ENCODE measurements at places on chromosomes 5 and 9.

GRCh38 chr5:58455480-58455879, 4.4 kb downstream of the PLK2 start:
- H3K4me1 ChIP-seq, result peaks cover 7% of the 10 kb centered on the region
- no peak overlapping the region for H3K4me3 ChIP-seq
- H3K27ac ChIP-seq, result no peak overlapping the region
- no peak for DNase-seq
- no peaks in the 10 kb centered on the region for H3K36me3 ChIP-seq

DNA sequence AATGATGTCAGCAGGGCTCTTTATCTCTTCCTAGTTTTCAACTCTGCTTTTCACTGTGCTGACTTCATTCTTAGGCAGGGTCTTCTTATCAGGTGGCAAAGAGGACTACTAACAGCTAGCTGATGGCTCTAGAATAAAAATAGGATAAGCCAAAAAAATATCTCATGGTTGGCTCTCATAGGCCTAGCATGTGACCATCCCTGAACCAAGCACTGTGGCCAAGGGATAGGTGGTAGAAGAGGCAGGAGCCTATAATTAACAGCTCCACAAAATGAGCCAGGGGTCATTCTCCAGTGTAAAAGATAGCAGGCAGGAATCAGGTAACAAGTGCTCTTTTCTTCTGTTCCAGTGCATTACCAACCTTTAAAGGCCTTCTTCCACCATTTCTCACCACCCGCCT, 21.1 kb downstream of the ANKDD1B start:
- no peaks in the 10 kb centered on the region for H3K4me1 ChIP-seq
- H3K36me3 ChIP-seq, result no peaks in the 10 kb centered on the region
- H3K27me3 ChIP-seq, result no peaks in the 10 kb centered on the region
- no peak overlapping the region for H3K4me3 ChIP-seq

DNA sequence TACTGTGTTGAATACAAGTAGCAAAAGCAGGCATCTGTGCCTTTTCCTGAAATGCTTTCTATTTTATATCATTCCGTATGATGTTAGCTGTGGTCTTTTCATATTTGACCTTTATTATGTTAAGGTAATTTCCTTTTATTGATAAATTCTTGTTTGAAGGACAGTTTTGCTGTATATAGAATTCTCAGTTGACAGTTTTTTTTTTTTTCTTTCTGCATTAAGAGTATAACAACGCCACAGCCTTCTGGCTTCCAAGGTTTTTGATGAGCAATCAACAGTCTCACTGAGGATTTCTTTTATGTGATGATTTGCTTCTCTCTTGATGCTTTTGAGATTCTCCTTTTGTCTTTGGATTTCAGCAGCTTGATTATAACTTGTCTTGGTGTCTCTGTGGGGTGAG, 23.6 kb downstream of the ZNF483 start:
- no peak overlapping the region for H3K4me3 ChIP-seq
- H3K27ac ChIP-seq, result no peak overlapping the region
- no peaks in the 10 kb centered on the region for H3K36me3 ChIP-seq
- DNase-seq, result no peak

- no peaks in the 10 kb centered on the region for H3K4me1 ChIP-seq
- H3K36me3 ChIP-seq, result peaks cover 7% of the 10 kb centered on the region
Measured at GRCh38 chr9:129063061-129063460, 17.9 kb upstream of the DOLPP1 start.

GRCh38 chr9:135878528-135879236, 28.7 kb downstream of the CAMSAP1 start:
- H3K4me3 ChIP-seq, result no peak overlapping the region
- no peaks in the 10 kb centered on the region for H3K4me1 ChIP-seq
- no peaks in the 10 kb centered on the region for H3K27me3 ChIP-seq
- peaks cover 9% of the 10 kb centered on the region for H3K36me3 ChIP-seq

- no peak overlapping the region for H3K4me3 ChIP-seq
- H3K27me3 ChIP-seq, result no peaks in the 10 kb centered on the region
- H3K27ac ChIP-seq, result no peak overlapping the region
- no peak for DNase-seq
Measured at GRCh38 chr5:149937610-149938009, 7.0 kb downstream of the PDE6A start.

- H3K27me3 ChIP-seq, result no peaks in the 10 kb centered on the region
- H3K4me3 ChIP-seq, result no peak overlapping the region
- no peak for DNase-seq
- no peak overlapping the region for H3K27ac ChIP-seq
Measured at GRCh38 chr5:14266686-14267085, 123.5 kb downstream of the TRIO start.

DNA sequence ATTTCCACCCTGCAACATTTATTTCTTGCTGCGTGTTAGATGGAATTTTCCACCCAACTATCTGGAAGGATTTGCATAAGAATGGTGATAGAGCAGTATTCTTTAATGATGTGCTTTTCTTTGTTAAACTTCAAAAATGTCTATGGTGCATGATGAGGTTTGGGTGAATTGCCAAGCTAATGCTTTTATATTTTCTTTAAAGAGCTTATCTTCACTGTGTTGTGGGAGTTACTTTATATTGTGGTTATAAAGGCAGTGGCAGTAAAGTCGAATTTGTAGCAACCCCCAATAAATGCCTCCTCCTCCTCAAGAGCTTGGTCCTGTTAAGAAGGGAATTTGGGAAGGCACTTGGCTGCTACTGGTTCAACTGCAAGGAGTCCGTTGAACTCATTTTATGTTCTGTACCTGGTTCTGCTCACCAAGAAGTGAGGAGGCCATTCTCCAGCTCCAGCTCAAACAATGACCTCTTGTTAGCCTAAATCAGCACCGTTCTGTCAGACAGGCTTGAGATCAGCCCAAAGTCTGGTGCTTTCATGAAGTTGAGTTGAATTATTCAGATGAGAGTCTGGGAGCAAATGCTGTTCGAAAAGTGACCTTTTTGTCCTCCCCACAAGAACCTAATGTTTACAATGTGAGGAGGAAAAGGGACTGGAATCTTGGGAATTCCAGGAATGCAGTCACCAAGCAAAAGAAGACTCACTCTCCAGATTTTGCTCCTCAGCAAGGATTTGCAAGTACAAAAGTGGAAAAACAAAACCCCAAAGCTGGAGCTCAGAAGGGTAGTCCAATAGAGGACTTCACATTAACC, 217.0 kb downstream of the TMEM38B start:
- no peak overlapping the region for H3K27ac ChIP-seq
- no peak overlapping the region for H3K4me3 ChIP-seq
- no peaks in the 10 kb centered on the region for H3K4me1 ChIP-seq
- DNase-seq, result no peak
- H3K27me3 ChIP-seq, result no peaks in the 10 kb centered on the region
- no peaks in the 10 kb centered on the region for H3K36me3 ChIP-seq

DNA sequence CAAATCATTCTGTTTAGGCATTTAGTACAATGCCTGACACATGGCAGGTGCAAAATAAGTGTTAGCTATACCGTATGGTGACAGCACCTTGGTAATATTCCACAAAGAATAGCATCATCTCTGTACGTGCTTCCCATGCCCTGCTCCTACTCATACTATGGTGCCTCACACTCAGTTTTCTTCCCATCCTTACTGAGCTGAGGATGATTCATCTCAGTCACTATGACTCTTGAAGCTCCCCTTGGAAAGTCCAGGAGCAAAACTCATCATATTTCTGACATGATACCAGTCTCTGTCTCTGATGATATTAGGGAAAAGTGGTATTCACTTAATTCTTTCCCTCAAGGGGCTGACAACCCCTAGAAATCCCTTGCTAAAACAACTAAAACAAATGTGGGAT, 423.3 kb downstream of the EFNA5 start:
- no peaks in the 10 kb centered on the region for H3K4me1 ChIP-seq
- H3K36me3 ChIP-seq, result no peaks in the 10 kb centered on the region
- peaks cover 4% of the 10 kb centered on the region for H3K27me3 ChIP-seq
- no peak overlapping the region for H3K27ac ChIP-seq

DNA sequence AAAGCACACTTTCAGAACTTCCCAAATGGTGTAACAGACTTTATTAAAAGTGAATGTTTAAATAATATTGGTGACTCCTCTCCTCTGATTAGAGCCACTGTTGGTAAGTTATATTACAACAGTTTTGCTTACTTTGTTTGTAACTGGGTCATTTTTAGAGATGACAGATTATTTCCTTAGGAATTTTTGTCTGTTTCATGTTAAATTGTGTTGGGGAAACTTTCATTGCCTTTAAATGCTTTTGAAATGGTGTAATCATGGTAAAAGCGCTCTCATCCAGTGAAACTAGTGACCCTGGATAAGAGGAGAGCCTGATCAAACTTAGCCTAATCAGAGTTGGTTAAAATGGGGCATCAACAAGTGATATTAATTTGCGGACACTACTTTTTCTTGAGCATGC, 39.4 kb downstream of the TNPO1 start:
- H3K36me3 ChIP-seq, result no peaks in the 10 kb centered on the region
- no peaks in the 10 kb centered on the region for H3K4me1 ChIP-seq
- H3K27ac ChIP-seq, result no peak overlapping the region
- DNase-seq, result no peak
- H3K27me3 ChIP-seq, result no peaks in the 10 kb centered on the region
- H3K4me3 ChIP-seq, result no peak overlapping the region

- no peaks in the 10 kb centered on the region for H3K4me1 ChIP-seq
- no peak overlapping the region for H3K27ac ChIP-seq
- no peak for DNase-seq
- no peak overlapping the region for H3K4me3 ChIP-seq
- no peaks in the 10 kb centered on the region for H3K36me3 ChIP-seq
- H3K27me3 ChIP-seq, result peaks cover 2% of the 10 kb centered on the region
Measured at GRCh38 chr5:170534941-170535340, 31.1 kb downstream of the KCNIP1 start.

GRCh38 chr9:107542411-107543157, 53.0 kb upstream of the KLF4 start:
- H3K27me3 ChIP-seq, result no peaks in the 10 kb centered on the region
- H3K27ac ChIP-seq, result no peak overlapping the region
- no peaks in the 10 kb centered on the region for H3K36me3 ChIP-seq
- no peak for DNase-seq
- H3K4me3 ChIP-seq, result no peak overlapping the region

DNA sequence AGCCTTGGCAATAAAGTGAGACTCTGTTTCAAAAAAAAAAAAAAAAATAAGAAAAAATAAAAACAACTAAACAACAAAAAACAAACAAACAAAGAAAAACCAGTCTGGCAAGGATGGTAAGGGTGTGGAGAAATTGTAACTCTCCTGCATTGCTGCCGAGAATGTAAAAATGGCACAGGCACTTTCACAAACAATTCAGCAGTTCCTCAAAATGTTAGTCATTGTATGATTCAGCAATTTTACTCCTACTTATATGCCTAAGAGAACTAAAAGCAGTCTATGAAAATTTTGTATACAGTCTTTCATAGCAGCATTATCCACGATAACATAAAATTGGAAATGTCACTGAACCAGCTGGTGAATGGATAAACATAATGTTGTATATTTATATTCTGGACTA, 280.4 kb downstream of the CDH9 start:
- no peak overlapping the region for H3K4me3 ChIP-seq
- no peaks in the 10 kb centered on the region for H3K4me1 ChIP-seq
- no peaks in the 10 kb centered on the region for H3K27me3 ChIP-seq
- H3K27ac ChIP-seq, result no peak overlapping the region
- no peaks in the 10 kb centered on the region for H3K36me3 ChIP-seq

DNA sequence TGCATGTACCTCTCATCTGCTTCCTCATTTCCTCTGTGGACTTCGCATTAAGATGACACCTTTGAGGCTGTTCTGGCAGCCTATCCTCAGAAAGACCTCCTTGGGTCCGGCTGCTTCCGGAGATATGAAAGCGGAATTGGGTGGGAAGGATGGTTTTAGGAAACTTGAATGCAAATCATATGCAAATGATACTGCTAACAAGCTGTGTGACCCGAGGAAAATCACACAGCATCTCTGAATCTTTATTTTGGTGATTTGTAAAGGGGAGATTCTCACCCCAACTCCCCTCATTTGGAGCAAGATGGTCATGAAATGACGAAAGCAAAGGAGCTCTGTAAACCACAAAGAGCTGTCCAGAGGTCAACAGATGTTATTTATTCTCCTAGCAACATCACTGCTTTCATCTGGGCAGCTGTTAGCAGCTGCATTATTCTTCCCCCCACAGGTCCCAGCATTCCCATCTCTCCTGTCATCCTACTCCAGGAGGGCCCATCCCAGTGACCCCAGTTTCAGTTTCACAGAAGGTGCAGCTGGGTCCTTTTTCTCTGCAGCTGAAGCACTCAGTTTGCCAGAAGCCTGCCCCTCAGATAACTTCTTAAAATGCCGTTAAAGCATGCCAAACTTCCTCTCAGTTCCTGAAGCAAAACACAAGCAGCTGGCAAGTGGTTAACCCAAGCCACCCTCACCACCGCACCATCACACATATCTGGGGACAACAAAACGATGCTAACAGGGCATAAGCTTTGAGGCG, 269.5 kb downstream of the SEC61B start:
- H3K27me3 ChIP-seq, result no peaks in the 10 kb centered on the region
- no peak overlapping the region for H3K4me3 ChIP-seq
- peak; percentile 20 for DNase-seq

- no peaks in the 10 kb centered on the region for H3K4me1 ChIP-seq
- no peaks in the 10 kb centered on the region for H3K27me3 ChIP-seq
- H3K36me3 ChIP-seq, result no peaks in the 10 kb centered on the region
- no peak for DNase-seq
- H3K4me3 ChIP-seq, result no peak overlapping the region
- H3K27ac ChIP-seq, result no peak overlapping the region
Measured at GRCh38 chr5:165996201-165996875, 2295.1 kb upstream of the WWC1 start.

- H3K36me3 ChIP-seq, result no peaks in the 10 kb centered on the region
- no peaks in the 10 kb centered on the region for H3K27me3 ChIP-seq
- H3K27ac ChIP-seq, result no peak overlapping the region
- H3K4me3 ChIP-seq, result no peak overlapping the region
Measured at GRCh38 chr5:139833525-139833924, 37.9 kb downstream of the PSD2 start.

DNA sequence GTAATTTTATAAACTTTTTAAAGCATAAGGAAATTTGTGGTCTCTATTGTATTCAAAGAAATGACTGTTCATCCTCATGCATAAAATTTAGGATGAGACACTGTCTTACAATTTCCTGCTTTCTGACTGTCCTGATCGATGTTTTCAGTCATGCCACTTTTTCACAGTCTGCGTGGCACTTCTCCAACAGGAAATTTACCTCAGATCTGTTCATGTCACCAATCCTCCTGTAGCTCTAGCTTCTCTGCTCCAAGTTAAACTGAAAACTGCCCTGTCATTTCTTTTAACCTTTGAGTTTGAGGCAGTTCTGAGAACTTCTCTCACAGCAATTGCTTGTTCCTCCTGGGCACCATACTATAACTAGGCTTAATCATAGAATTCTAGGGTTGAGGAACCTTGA, 455.1 kb downstream of the EFNA5 start:
- H3K4me1 ChIP-seq, result no peaks in the 10 kb centered on the region
- H3K27ac ChIP-seq, result no peak overlapping the region
- no peak for DNase-seq
- no peaks in the 10 kb centered on the region for H3K36me3 ChIP-seq
- no peak overlapping the region for H3K4me3 ChIP-seq

DNA sequence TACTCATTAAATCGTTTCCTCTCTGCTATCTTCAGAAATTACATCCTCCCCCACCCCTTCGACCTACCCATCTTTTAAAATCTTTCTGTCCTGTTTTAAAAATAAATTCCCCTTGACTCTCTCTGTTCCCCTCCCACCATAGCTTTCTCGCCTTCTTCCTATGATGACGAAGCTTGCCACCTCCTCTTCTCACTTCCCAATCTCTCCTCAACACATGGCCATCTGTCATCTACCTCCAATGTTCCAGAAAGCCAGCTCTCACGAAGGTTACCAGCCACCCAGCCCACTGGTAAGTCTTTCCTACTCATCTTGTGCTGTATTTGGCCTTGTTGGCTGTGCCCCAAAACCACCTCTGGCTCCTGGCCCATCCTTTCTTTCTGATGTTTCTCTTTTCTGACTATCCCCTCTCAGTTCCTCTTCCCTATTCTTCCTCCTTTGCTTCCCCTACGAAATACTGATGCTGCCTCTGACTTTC, 346.3 kb downstream of the ENC1 start:
- H3K4me1 ChIP-seq, result peaks cover 13% of the 10 kb centered on the region
- peak; percentile 82 for DNase-seq
- H3K27me3 ChIP-seq, result no peaks in the 10 kb centered on the region

All from GM12878 (cell line).